Activated CD8-positive, alpha-beta memory T cell treated with anti-CD3 and anti-CD28 coated beads, Interleukin-2, amount 10 ng/mL, durations not matched to agents 7 days and 5 days (primary cell): ENCODE measurements at places on chromosomes 13 and 19. TPM values are rescaled to one million over a fixed set of nuclear protein-coding genes. Genes with fewer than 3 reads are reported as not detected.

GRCh38 chr19:639253-640160, at the start of gene FGF22:
FGF22 (plus strand) TSS chr19:639879; CDS start chr19:639926, 47 bp downstream.
- peak; percentile 95 for DNase-seq

The ZNF506 gene
- 16.8 TPM for total RNA-seq

DNA sequence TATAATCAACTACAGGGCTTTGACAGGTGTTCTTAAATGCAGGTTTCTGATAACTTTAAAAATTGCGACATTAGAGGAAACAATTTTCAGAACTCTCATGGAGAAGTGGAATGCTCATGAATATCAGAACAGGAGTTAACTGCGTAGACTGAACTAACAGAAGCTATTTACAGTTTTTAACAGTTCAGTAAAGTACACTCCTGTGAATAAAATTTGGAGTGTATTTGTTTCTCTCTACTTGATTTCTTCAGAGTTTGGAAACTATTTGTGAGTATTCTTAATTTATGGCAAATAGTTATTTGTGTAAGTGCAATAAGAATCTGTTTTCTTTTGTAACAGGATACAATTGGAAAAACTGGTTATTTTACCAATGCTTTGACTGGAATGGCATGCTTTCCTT, 114.4 kb downstream of the TNFRSF19 start:
- no peak for DNase-seq

DNA sequence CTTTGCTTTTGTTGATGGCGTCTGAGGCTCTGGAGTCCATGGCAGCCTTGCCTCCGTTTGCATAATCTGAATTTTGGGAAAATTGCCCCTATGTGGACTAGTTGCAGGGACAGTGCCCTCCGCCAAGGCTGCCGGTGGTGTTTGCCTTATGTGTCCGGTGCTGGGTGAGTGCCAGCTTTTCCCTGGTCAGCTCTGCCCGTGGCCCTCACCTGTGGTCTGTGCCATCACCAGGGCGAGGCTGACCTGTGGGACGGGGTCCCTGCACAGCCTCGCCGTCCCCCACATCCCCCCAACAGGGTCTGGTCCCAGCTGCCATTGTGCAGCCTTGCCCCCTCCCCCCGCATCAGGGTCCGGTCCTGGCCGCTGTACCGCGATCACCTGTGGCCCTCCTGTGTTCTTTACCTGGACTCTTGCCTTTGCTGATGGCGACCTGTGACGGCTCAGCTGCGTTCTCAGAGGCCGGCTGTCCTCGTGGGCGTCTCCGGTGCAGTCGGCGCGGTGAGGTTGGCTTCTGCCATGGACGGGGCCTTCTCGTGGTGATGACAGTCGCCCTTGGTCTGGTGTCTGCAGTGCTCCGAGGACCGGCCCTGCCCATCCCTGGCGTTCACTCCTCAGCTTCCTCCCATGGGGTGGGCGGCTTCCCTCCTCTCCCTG, 12.6 kb downstream of the CSNK1G2 start:
- DNase-seq: no peak

DNA sequence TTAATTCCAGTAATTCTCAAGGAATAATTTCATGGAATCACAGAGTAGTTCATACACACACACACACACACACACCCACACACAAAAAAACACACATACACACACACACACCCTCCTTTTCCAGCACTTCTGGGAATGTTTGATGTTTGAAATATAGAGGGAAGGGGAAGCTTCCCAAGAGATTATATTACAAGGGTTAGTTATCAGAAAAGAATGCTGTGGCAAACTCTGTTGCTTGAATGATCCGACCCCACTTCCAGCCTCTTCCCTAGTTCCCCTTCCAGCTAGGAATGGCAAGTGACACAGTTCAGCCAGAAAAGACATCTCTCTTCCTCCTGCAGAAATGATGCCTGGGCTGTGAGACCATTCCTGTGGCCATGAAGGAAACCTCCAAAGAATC, 49.9 kb downstream of the KCTD12 start:
- DNase-seq: no peak

DNA sequence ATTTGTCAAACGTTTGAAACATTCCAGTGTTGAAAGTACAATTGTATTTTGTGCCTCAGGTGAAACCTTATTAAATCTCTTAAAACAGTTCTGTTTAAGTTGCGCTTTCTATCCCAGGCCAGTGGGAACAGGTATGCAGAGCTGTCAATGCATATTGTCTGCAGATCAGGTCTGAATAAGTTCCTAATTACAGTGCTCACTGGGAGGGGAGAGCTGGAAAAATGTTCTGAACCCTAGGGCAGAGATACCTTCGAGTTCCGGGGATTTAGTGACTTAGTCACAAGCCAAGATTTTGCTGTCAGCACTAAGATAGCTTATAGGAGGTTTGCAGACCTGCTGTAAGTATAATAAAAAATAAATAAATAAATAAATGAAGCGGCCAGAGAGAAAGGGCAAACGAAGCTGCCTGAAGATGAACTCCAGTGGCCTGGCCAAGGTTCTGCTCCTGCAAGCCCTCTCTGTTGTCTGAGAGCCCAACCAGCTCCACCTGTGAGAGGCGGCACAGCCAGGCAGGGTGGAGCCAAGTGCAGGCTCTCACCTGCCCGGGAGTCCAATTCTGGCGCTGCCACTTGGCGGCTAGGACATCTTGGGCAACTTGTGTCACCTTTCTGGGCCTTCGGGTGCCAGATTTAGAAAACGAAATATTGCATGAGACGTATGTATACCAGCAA, 97.9 kb upstream of the SLC7A1 start:
- no peak for DNase-seq

DNA sequence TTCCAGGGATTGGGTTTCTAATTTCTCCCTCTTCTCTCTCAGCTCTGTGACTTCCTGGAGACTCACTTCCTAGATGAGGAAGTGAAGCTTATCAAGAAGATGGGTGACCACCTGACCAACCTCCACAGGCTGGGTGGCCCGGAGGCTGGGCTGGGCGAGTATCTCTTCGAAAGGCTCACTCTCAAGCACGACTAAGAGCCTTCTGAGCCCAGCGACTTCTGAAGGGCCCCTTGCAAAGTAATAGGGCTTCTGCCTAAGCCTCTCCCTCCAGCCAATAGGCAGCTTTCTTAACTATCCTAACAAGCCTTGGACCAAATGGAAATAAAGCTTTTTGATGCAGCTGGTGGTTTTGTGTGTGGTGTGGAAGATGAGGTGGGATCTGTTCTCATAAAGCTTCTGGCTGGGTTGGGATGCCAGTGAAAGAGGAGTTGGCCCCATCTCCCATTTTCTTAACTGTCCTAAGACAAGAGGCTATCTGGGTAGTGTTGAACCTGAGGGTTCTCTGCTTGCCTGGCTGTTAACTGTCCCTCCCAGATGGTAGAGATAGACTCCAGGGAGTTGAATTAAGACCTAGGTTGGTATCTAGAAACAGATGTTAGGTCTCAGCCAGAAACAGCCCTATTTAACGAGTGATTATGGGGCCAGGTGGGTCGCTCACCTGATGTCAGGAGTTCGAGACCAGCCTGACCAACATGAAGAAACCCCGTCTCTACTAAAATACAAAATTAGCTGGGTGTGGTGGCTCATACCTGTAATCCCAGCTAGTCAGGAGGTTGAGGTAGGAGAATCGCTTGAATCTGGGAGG, 1.6 kb downstream of the FTL start:
- peak; percentile 44 for DNase-seq

DNA sequence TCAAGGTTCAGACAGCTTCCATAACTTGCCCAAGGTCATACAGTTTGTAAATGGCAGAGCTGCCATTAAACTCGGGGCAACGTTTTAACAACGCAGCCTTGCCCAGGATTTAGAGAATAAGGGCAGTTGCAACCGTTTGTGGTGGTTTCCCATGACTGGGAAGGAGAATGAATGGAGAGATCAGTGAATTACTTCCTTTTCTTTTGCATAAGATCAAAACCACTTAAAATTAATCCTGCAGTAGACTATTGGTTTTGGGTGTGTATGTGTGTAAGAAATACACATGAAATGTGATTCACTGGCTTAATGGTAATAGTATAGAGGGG, 179.1 kb upstream of the MIR17HG start:
- DNase-seq: no peak

The RXFP2 gene
- total RNA-seq: not detected

DNA sequence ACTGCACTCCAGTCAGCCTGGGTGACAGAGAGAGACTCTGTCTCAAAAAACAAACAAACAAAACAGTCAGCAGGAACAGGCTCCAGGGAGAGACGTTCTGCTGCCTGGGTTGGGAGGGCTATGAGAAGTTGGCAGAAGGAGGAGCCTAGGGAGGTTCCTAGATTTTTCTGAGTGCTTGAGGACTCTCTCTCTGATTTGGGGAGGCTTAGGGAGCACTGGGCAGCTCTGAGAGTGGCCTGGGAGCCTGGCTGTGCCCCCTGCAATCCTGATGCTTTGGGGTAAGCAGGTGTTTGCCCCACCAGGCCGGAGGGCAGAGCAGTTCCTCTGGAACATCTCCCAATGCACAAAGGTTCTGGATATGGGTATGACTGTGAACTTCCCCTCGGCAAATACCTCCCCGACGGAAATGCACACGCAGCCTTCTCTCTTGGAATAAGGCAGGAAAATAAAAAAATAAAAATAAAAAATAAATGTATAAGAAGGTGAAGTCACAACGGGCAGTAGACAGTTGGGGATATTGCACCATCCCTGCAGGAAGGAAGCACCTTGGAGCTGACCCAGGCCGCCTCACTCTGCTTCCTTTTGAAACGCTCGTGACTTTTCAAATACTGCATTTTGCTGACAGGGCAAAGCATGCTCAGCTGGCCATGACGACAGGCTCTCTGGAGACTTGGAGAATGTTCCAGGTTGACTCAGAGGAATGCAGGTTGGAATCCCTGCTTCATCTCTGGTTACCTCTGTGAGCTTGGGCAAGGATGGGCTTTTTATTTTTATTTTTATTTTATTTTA, 26.5 kb upstream of the HOMER3 start:
- DNase-seq: no peak

- DNase-seq: no peak
Observed at GRCh38 chr13:27466513-27466912, 16.1 kb upstream of the MTIF3 start.

GRCh38 chr13:102597029-102597961, 509 bp downstream of the TPP2 start:
- DNase-seq: peak; percentile 55

DNA sequence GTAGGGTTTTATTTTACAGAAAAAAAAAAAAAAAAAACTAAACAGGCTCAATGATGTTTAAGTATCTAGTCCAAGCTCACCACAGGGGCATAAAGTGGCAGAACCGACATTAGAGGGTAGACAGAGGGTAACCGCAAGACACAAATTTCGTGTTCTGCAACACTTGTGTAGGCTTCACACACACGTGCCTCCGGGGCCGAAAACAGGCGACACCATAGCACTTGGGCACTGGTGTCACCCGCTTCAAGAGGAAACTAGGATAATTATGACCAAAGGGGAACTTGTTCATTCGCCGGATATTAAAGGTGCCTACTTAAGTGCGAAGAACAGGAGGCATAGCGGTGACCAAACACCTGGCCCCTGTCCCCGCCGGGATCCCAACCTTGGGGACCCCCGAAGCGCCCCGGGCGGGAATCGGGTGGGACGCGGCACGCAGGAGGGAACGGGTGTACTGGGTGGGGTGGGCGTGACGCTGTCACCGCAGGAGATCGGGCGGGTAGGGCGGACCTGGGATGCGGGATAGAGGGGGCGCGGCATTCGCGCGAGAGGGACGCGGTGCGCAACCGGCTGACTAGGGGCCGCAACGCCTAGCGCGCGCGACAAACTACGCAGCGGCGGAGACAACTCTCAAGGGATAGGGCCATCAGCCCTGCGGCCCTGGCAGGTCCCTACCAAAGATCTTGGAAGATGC, 558 bp downstream of the MZT1 start:
- DNase-seq: peak; percentile 72

- no peak for DNase-seq
Observed at GRCh38 chr19:42150364-42150763, 18.1 kb upstream of the POU2F2 start.

DNA sequence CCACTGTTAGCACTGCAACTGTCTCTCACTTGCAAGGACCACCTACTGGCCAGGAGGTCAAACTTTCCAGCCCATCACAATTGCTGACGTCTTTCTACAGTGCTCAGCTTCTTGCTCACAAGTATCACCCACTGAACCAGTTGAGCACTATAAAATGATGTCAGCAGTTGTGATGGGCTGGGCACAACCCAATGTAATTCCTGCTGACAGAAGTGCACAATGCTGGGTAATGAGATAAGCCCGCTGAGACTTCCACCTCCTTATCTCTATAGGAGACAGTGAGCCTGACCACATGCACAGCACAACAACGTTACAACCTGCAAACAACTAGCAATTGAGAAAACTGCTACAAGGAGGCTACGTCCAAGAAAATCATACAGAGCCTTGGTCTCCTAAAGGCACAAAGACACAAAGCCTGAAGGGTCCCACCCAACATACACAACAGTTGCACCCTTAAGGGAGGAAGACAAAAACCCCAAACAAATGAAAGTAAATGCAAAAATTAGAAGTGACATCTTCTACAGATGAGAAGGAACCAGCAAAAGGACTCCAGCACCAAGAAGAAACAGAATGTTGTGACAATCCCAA, 273.2 kb downstream of the LIG4 start:
- no peak for DNase-seq

- DNase-seq: no peak
Observed at GRCh38 chr19:18649371-18650020, 12.7 kb downstream of the KLHL26 start.
